Stimulated activated CD8-positive, alpha-beta memory T cell treated with anti-CD3 and anti-CD28 coated beads, Interleukin-15, amount 100 ng/mL, for 24 hours (primary cell): ENCODE measurements at places on chromosomes 4 and X.

- no peak for DNase-seq
These were observed 42.0 kb downstream of the CBLL2 start for GRCh38 chrX:22314692-22315091.

- no peak for DNase-seq
These were observed 47.3 kb upstream of the TLR3 start for GRCh38 chr4:186021461-186022167.

GRCh38 chr4:6390356-6390755 lies 82.1 kb downstream of the PPP2R2C start:
- no peak for DNase-seq

DNA sequence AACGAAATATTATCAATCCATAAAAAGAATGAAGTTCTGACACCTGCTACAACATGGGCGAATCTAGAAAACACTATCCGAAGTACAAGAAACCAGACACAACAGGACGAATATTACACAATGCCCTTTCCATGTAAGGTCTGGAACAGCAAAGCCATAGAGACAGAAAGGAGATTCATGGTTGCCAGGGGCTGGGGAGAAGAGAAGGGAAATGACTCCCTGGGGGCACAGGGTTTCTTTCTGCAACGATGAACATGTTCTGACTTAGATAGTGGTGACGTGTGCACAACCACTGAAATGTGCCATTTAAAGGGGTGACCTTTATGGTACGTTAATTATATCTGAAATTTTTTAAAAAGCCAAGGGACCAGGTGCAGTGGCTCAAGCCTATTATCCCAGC lies 28.3 kb downstream of the GPR143 start:
- DNase-seq: no peak

GRCh38 chrX:68147848-68148247 lies 285.4 kb downstream of the OPHN1 start:
- no peak for DNase-seq

- DNase-seq: no peak
These were observed 12.4 kb downstream of the NSD2 start for GRCh38 chr4:1883583-1883982.

DNA sequence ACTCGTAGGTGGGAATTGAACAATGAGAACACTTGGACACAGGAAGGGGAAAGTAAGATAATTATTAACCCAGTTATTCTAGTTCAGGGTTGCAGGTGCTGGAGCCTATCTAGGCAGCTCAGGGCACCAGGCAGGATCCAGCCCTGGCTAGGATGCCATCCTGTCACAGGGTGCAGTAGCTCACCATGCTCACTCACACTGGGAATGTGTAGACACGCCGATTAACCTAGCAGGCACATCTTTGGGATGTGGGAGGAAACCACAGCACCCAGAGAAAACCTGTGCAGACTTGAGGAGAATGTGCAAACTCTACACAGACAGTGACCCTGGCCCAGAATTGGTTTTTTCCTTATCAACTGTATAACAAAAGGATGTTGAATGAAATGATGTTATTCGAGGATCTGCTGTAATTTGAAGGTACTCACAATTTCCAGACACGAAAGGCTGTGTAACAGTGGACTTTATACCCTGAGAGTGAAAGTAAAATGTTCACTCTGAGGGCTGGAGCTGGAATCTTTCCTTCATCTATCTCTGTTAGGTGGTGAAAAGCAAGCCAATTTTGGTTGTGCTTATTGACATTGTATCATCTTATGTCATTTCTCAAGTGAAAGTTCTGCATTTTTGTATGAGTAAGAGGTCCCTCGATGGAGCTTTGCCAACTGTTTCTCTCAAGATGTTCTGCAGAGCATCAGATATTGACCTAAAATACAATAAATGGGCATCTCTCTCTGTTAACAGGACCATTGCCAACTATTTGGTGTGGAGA lies 78.8 kb downstream of the PHEX start:
- no peak for DNase-seq

DNA sequence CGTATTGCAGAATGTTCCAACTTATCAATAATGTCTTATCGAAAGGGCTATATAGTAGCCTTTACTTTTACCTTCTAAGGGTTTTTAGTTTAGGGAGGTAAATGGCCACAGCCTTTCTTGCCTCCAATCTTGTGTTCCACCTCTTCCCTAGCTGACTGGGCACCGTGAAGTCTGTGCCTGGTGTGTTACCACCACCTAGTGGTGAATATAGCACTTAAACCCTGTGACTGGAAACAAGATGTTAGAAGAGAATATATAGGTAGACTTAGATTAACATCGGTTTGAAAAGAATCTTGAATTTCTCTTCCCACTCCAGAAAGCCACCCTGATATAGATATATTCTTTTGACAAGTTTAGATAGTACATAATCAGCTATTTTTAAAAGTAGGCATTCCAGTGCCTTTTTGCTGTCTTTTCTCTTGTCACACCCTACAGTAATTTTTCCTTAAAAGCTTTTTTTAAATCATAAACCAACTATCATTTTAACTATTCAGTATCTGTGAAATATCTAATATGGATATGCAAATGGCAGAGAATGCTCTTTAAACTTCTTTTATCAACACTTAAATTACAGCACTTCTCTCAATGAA lies 27.8 kb upstream of the ADH7 start:
- no peak for DNase-seq

- DNase-seq: no peak
These were observed 413 bp downstream of the PDK3 start for GRCh38 chrX:24465532-24465865.

- DNase-seq: no peak
These were observed 440.9 kb downstream of the INPP4B start for GRCh38 chr4:142405021-142405694.

DNA sequence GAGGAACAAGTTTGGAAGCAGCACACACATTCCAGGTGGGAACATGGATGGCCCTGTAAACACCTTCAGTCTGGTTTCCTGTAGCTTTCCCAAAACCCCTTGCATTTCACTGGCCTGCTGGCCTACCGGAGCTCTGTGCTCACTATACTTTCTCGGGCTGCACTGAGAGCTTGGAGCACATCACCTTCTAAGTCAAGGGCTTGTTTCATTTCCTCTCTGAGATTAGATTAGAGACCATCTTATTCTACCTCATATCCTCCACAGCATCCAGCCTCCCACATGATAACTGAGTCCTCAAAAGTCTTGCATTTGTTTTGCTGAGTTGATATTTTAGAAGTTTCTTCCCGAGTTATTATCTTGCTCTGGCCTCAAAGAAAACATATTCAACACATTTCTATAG lies 147.7 kb downstream of the RASL11B start:
- no peak for DNase-seq

GRCh38 chrX:69097451-69098236 lies 67.6 kb downstream of the PJA1 start:
- no peak for DNase-seq

DNA sequence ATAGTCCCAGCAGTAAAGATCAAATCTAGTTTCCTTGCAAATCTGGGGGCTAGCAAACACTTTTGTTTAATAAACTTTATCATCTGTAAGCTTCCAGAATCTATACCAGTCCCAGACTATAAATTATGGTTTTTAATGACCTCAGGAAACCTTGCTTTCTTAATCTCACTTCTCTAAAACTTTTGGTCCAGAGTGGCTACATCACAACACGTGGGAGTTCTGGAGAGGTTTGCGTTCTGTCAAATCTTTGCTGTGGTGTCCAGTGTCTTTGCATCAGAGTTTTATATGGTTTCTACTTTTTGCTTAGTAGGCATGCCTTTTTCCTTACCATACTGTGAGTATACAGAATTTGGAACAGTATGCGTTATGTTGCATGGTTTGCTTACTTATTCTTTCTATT lies 193.9 kb downstream of the ANK2 start:
- DNase-seq: no peak

GRCh38 chrX:124289443-124289842 lies 43.0 kb upstream of the TEX13D start:
- no peak for DNase-seq

GRCh38 chr4:111018216-111018615 lies 395.3 kb upstream of the PITX2 start:
- DNase-seq: no peak

GRCh38 chr4:5893004-5893580 lies at the start of gene CRMP1:
CRMP1 (minus strand) TSS chr4:5893086; CDS start chr4:5892969, 117 bp downstream.
- DNase-seq: no peak

- DNase-seq: no peak
These were observed 12.1 kb downstream of the RBMX start for GRCh38 chrX:136868283-136869055.

- no peak for DNase-seq
These were observed 49.3 kb upstream of the CLCN4 start for GRCh38 chrX:10107483-10107882.

GRCh38 chrX:72395237-72395636 lies 89.5 kb upstream of the CITED1 start:
- DNase-seq: no peak

DNA sequence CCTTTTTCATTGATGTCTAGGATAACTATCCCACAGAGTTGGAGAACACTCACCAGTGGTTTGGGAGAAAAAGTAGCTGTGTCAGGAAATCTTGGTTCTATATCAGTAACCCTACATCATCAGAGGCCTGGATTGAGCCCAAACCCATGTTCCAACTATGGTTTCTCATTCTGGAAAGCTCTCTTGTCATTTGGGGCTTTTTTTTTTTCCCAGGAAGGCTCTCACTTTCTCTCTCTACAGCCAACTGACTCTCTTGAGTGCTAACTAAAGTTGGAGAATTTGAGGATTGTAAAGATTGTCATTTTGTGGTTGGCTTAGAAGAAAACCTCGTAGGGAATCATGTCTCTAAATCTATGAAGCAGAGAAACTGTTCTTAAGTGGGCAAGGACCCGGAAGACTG lies 228.2 kb upstream of the DIPK2B start:
- DNase-seq: no peak

- DNase-seq: no peak
These were observed 155.8 kb upstream of the RAI2 start for GRCh38 chrX:18016941-18017340.

DNA sequence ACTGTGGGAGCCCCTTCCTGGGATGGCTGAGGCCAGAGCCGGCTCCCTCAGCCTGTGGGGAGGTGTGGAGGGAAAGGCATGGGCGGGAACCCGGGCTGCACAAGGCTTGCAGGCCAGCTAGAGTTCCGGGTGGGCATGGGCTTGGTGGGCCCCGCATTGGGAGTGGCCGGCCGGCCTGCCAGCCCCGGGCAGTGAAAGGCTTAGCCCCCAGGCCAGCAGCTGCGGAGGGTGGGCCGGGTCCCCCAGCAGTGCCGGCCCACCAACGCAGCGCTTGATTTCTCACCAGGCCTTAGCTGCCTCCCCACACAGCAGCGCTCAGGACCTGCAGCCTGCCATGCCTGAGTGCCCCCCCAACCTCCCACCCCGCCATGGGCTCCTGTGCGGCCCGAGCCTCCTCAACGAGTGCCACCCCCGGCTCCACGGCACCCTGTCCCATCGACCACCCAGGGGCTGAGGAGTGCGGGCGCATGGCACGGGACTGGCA lies 78.0 kb downstream of the COX7B2 start:
- DNase-seq: no peak

- DNase-seq: no peak
These were observed 3.1 kb downstream of the ZNF518B start for GRCh38 chr4:10454121-10454520.

DNA sequence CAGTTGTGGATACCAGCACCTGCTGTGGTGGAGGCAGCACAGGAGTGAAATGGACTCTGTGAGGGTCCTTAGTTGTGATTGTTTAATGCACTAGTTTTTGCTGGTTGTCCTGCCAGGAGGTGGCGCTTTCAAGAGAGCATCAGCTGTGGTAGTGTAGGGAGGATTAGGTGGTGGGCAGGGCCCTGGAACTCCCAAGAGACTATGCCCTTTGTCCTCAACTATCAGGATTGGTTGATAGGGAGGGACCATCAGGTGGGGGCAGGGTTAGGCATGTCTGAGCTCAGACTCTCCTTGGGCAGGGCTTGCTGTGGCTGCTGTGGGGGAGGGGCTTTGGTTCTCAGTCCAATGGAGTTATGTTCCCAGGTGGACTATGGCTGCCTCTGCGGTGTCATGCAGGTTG lies 121.9 kb downstream of the RRAGB start:
- no peak for DNase-seq

GRCh38 chr4:52982946-52983340 lies 120.8 kb downstream of the RASL11B start:
- no peak for DNase-seq
